Effector memory CD4-positive, alpha-beta T cell (primary cell): ENCODE measurements at places on chromosomes 7 and 10.

GRCh38 chr10:72367301-72367960 lies 12.7 kb upstream of the DNAJB12 start:
- DNase-seq: no peak

DNA sequence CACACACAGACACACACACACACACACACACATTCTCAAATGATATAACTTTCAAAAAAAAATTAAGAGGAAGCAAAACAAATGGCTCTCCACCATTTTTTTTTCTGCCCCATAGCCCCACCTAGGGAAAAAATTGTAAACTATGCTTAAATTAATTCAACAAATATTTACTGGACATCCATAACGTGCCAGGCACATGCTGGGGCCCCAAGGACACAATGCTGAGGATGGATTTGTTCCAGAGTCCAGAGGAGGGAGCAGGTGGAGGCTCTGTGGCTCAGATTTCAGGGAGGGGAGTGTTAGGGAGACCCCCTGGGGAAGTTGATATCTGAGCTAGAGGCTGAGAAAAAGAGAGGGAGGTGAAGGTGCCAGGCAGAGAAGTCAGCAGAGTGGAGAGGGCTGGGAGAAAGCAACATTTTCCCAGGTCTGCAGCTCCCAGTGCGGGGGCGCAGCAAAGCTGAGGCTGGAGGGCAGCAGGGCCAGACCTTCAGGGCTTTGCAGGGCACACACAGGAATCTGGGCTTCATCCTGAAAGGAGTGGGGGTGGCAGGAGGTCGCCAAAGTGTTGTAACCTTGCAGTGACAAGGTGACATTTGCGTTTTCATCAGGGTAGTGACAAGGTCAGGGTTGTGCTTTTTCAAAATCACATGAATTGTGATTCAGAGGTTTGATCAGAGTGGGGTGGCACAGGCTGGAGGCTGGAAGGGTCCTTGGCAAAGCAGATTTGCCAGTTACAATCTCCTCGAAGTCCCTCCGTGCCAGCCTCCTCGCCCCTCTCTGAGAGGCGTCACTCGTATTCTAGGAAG lies 261.6 kb downstream of the WDR11 start:
- no peak for DNase-seq

DNA sequence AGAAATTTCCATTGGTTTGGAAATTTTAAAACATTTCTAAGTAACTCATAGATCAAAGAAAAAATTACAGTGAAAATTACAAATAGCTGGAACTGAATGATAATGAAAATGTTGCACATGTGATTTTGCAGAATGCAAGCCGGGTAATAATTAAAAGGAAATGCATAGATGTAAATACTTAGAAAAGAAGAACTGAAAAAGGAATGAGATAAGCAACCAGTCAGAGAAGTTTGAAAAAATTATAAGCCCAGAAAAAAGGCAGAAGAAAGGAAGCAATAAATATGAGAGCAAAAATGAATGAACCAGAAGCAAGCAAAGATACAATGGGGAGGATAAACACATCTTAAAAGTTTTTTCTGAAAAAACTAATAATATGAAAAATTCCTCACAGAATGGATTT lies 3.2 kb upstream of the TMEM273 start:
- no peak for DNase-seq

GRCh38 chr7:80348223-80348622 lies 163.6 kb downstream of the GNAT3 start:
- DNase-seq: no peak

- no peak for DNase-seq
Observed at GRCh38 chr7:150408393-150409299, 29.5 kb downstream of the ZNF775 start.

DNA sequence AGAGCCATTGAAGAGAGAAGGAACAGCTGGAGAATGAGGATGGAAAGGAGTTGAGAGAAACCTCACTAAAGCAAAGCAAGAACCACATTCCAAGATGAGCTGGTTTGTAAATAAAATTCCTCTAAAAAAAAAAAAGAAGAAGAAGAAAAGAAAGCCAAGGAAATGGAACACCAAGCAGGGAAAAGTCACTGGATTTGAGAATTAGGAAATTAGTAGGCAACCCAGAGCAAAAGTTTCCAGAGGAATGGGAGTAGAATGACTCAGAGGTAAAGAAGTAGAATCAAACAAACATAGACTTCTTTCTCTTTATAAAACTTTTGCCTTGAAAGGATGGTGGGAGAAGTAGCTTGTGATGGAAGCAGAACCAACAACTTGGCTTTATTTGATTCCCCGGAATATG lies 3.9 kb downstream of the CH25H start:
- no peak for DNase-seq

- no peak for DNase-seq
Observed at GRCh38 chr7:22581099-22581498, 81.1 kb upstream of the STEAP1B start.

- no peak for DNase-seq
Observed at GRCh38 chr7:7100432-7100849, 81.9 kb upstream of the C1GALT1 start.

DNA sequence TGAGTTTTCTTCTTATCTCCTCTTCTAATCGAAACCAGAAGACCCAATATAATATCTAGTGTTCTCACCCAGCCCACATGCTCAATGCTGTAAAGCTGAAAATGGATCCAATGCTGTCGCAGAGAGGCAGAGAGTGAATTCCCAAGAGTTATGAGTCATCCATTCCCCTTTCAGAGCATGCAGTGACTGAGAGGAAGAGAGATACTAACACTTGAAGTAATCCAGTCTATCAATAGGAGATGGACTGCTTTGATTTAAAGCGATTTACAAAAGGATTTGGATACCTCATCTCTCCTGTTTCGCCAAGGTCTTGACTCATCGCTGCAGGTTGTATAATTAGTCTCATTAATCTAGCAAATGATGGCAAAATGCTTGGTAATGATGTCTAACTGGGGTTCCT lies 41.5 kb upstream of the PRKCQ start:
- DNase-seq: no peak

GRCh38 chr10:78714225-78714624 lies 354.5 kb upstream of the ZMIZ1 start:
- DNase-seq: no peak

GRCh38 chr7:123070702-123071286 lies 75.3 kb upstream of the TAS2R16 start:
- no peak for DNase-seq

GRCh38 chr7:90715067-90715466 lies 118.9 kb downstream of the CDK14 start:
- no peak for DNase-seq

DNA sequence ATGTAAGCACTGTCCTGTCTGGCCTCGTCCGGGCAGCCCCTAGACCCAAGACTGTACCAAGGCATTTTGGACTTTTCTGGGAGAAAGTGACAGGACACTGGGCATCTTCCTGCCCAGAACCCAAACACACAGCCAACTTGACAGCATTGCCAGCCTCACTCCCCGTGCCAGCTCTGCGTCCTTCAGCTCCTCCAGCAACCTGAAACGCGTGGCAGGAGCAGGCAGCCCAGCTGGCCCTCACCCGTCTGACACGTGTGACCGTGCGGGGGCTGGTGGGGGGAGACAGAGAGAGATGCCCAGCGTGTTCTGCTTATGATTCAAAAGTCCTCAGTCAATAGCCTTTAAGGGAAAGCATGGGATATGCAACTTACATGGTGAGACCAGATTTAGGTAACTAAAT lies 50.3 kb upstream of the SLC29A3 start:
- DNase-seq: no peak

DNA sequence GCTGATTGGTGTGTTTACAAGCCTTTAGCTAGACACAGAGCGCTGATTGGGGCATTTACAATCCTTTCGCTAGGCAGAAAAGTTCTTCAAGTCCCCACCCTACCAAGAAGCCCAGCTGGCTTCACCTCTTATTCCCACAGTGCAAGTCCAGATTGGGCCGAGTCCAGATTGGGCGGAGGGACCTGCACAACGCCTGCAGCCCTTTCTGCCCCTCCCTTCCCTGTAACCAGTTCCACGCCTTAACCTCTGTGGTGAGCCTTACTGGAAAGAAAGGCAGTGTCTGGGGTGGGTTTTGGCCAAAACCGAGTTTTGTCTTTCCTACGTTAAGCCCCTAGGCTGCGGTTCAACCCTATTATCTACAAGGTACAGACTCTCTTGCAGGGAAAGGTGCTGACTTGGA lies 268.7 kb downstream of the ZEB1 start:
- no peak for DNase-seq

- DNase-seq: no peak
Observed at GRCh38 chr7:16732828-16733227, 20.7 kb upstream of the TSPAN13 start.

- DNase-seq: no peak
Observed at GRCh38 chr10:132994185-132994796, 51.9 kb upstream of the CFAP46 start.

DNA sequence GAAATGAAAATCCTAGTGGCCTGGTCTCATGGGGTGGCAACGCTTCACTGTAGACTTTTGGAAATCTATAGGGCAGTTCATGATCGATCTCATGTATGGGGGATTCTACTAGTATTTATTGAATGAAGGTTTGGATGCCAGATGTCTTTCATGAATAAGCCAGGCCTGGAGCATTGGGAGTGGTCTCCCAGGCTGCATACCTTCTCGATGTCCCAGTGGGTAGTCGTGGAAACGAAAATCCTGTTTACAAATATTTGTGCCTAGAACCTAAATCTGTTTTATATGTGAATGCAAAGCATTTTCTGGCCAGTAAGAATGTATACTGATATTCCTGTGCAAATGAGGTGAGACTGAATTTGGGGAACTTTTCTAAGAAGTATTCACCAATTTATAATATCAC lies 105.0 kb upstream of the C1QL3 start:
- no peak for DNase-seq

DNA sequence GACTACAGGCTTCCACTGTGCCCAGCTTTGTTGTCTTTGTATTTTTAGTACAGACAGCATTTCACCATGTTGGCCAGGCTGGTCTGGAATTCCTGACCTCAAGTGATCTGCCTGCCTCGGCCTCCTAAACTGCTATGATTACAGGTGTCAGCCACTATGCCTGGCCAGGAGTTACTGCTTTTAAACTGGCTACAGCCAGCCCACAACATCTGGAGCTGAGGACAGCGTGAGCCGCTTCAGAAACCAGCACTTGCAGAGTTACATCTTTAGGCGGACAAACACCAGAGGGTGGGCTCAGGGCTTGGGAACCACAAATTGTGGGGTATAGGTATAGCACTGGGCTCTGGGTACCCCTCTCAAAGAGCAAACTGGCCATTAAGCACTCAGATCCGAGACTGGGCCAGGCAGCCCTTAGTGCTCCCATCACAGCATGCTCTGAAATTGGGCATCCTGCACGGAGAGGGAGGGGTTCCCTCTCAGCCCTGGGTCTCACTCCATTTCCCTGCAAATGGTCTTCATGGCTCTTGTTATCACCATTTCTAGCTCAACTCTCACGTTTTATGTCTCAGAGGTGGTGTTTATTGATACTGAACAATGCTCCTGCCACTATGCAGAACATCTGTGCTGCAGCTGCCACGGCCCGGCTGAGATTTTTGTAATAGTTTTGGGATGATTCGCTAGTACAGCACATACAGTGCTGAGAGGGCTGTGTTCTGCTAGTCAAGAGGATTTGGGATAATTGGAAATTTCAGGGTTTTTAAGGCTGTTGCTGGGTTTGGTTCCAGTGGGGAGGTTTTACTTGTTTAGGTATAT lies 146.4 kb upstream of the LYZL2 start:
- no peak for DNase-seq

DNA sequence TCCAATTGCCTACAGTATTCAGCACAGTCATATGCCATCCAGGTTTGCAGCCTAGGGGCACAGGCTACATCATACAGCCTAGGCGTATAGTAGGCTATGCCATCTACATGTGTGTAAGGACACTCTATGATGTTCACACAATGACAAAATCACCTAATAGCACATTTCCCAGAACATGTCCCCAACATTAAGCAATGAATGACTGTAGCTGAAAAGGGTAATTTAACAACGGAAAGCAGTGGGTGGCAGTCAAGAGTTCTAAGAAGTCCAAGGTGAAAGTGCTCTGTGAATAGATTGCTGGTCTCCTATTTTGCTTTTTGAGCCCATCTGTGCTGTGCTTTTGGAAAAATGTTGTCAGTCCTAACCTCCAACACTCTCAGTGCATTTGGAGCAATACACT lies 162.6 kb downstream of the KLF6 start:
- no peak for DNase-seq

GRCh38 chr7:80070391-80070790 lies 64.2 kb upstream of the GNAI1 start:
- no peak for DNase-seq

GRCh38 chr10:35424680-35425285 lies 88.5 kb downstream of the CCNY start:
- DNase-seq: no peak
